ENCODE measurements at places on chromosomes 5 and 9.

- DNase-seq, result no peak
These were observed 194.5 kb downstream of the TRIO start for GRCh38 chr5:14337593-14337992.

DNA sequence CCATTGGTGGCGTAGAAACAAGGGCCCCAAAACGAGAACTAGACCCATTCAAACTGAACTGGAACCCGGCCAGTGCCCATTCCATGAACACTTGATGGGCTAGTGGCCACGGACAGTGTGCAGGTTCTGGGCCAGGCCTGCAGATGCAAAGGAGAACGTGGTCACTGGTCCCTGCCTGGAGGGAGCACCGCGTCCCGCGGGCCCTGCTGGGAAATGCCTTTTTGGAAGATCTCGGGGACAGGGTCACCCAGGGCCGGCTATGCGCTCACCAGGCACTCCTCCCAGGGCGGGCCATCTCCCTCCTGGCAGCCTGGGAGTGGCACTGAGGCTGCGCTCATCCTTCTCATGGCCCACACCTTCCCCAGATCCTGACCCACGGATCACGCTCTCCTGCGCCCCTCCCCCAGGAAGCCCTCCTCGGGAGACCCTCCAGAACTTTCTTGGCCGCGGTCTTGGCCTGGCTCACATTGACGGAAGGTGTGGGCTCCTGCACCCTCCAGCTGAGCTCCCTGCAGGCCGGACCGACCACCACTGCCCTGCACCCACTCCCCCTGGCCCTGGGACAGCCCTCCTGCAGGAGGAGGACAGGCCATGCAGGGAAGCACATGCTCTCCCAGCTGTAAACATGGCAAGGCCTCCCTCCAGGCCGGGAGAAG lies 2.8 kb upstream of the DIPK1B start:
- no peak for DNase-seq

DNA sequence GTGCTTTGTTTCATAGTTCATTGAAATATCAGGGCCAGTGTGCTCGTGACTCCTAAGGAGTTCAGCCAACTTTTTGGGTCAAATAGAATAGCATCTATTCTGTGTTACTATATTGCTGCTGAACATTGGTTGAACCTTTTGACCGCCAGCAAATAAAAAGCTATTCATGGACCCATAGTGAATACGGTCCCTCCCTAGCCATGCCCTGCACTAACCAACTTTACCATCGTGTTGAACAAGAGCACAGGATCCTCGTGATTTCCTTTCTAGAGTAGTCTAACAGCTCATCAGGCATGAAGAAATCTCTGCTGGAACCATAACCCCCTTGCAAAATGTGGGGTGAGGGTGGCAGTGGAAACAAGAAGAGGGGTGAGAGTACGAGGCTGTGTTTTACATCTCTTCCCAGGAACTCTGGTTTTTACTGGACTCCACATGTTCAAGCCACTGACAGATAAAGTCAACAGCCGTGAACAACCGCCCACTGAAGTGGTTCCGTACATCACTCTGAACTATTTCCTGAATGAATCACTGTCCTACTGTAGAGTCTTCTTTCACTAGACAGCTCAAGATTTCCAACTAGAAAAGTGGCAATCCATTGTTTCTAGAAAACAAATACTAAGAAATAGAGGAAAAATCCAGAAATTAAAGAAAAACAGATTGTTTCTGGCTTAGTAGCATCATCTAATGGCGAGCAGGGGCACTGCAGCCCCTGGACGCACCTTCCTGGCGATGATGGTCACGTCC lies 70.1 kb upstream of the SPATA31E1 start:
- DNase-seq, result no peak

DNA sequence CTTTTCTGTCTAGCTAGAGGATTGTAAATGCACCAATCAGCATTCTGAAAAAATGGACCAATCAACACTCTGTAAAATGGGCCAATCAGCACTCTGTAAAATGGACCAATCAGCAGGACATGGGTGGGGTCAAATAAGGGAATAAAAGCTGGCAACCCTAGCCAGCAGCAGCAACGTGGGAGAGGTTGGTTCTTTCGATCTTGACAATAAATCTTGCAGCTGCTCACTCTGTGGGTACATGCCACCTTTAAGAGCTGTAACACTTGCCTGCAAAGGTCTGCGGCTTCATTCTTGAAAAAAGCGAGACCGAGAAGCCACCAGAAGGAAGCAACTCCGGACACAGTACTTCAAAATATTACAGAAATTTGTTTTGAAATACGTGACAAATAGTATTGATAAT lies 424.6 kb upstream of the CDH9 start:
- no peak for DNase-seq

- no peak for DNase-seq
These were observed 340.6 kb downstream of the MTRR start for GRCh38 chr5:8209500-8209899.

GRCh38 chr5:65483546-65484346 lies 2.0 kb upstream of the ADAMTS6 start:
- DNase-seq, result no peak

GRCh38 chr9:134550584-134550983 lies 91.0 kb upstream of the COL5A1 start:
- DNase-seq, result no peak

DNA sequence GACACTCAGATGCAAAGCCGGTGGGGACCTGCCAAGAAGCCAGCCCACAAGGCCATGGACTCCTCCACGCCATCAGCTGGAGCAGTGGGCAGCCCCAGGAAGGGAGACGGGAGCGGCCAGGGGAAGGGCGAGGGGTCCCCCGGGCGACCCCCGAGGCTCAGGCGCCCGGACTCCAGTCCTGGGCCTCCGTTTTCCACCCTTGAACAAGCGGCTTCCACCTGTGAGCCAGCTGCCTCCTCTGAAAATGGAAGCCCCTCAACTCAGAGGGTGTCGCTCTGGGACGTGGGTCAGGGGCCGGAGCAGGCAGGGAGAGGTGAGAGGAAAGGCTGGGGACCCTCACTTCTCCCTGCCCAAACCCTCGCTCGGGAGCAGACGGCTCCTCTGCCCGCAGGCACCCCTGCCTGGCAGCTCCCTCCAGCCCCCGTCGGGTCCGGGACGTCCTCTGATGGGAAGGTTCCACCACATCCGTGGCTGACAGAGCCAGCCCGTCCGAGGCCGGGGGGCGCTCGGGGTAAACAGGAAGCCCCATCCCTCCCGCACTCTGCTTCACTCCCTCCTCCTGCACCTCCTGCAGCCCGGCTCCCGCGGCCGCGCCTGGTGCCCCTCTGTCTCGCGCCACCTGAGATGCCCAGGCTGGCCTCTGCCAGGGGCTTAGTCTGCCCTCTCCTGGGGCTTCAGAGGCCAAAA lies 3.7 kb upstream of the EGFL7 start:
- DNase-seq, result no peak

- DNase-seq, result no peak
These were observed 173.0 kb upstream of the TARS1 start for GRCh38 chr5:33267801-33268200.

GRCh38 chr5:172399336-172399735 lies 55.0 kb downstream of the SH3PXD2B start:
- no peak for DNase-seq

- DNase-seq, result no peak
These were observed 152.6 kb upstream of the MSX2 start for GRCh38 chr5:174571662-174572397.

DNA sequence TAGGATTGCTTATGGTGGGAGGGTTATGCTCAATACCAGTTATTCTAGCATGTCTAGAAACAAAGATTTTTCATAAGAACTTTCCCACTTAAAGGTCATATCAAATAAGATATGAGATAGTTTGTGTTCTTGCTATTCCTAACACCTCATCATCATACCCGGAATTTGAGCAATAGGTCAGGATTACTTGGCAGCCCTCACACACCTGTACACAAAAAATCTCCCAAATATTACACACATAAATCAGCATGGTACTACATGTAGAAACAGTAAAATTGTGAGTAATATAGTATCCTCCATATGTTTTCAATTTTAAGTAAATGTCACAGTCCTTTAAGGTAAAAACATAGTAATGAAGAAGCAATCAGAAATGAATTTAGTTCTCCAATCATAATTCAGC lies 113.7 kb downstream of the SLC25A46 start:
- no peak for DNase-seq

GRCh38 chr9:131697097-131697496 lies 42.8 kb downstream of the RAPGEF1 start:
- DNase-seq, result no peak

DNA sequence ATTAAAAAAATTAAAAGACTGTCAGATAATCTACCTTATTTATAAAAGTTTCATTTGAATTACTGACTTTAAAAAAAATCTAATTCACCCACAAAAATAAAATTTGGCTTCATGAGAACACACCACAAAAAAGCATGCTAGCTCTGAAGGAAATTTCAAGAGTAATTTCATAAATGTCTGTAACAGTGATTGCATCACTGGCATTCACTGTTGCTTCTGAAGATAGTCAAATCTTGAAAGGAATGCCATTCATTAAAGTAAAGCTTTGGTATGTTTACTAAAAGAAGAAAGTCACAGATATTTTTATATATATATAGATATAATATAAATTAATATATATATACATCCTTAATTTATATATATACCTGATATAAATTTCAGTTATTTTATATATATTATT lies 43.4 kb downstream of the NADK2 start:
- DNase-seq, result no peak

- DNase-seq, result no peak
These were observed 30.5 kb downstream of the JAKMIP2 start for GRCh38 chr5:147752033-147752432.

DNA sequence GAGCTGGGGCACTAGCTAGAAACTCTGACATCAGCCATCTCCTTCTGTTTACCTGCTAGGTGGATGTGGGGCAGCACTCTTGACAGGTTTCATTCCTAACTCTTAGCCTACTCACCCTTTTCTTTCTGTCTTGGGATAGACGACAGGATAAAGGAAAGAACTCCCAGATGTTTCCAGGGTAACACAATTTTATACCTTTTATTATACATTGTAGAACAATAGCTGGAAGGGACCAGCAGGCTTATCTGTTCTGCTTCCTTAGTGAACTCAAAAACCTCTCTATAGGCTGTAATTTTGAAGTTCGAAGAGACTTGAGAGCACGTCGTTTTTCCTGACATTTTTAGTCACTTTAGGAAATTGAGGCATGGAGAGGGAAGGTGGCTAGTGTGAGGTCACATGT lies 13.2 kb downstream of the SPTAN1 start:
- no peak for DNase-seq

GRCh38 chr9:6149315-6149714 lies 66.3 kb upstream of the IL33 start:
- DNase-seq, result no peak

DNA sequence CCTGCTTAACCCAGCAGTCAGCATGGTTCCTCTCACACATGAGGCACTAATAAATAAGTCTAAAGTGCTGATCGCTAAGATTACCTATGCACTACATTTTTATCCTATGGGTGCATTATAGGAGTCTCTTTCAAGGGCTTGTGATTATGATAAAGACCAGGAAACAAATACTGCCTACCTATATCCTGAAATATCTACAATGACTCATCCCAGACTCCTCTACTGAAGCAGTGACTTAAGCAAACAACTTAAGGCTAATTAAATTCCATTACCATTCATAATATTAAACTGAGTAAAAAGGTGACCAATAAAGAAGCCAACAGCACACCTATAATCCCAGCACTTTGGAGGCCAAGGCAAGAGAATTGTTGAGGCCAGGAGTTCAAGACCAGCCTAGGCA lies 338.4 kb downstream of the DNAH5 start:
- no peak for DNase-seq

GRCh38 chr9:108676355-108676754 lies 179.4 kb downstream of the ACTL7B start:
- no peak for DNase-seq

Data from D721Med (cell line).